ENCODE measurements at places on chromosomes 3 and 15. TPM values are rescaled to one million over a fixed set of nuclear protein-coding genes. Genes with fewer than 3 reads are reported as not detected.

GRCh38 chr15:58407778-58408177 is 24.0 kb upstream of the LIPC start:
- no peak for DNase-seq

SLC22A13 gene
- total RNA-seq: under 0.01 TPM

GRCh38 chr15:41904541-41905005 is 10.7 kb upstream of the SPTBN5 start:
- DNase-seq: peak; percentile 65

DNA sequence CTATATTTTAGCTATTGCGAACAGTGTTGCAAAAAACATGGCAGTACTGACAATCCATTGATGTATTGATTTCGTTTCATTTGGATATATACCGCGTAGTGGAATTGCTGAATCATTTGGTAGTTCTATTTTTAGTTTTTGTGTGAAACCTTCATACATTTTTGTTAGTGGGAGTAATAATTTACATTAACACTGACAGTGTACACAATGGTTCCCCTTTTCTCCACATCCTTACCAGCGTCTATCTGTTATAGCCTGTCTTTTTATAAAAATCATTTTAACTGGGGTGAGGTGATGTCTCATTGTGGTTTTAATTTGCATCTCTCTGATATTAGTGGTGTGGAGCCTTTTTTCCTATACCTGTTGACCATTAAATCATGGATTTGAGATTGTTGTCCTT is 392.4 kb upstream of the ALCAM start:
- no peak for DNase-seq

GRCh38 chr15:69861331-69862171 is 236.2 kb downstream of the TLE3 start:
- peak; percentile 62 for DNase-seq

GRCh38 chr3:101695779-101696372 is 9.4 kb upstream of the RPL24 start:
- peak; percentile 53 for DNase-seq

DNA sequence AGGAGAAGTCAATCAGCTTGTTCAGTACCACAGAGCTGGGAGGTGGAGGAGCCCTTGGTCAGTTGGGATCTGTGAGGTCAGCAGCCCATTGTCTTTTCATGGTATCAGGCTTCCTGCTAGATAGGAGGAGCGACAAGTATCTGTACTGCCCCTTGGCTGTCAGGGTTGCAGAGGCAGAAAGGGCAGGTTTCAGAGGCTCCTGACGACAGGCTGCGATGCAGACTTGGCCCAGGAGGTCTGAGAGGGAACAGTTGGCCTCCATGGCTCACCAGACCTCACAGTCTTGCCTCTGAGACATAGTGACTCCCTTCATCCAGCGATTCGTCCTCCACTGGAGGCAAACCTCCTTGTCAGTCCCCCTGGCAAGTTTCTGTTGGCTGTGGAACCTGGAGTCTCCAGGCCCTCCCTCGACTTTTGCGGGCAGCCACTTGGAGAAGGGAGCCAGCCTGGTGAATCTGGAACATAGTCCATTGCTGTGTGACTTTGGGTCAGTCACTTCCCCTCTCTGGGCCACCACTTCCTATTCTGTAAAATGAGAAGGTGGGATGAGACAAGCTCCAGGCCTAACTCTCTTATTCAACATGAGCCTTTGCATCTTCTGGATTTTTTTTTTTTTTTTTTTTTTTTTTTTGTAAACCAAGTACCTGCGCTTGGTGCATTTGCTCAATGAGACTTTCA is 177.9 kb upstream of the TLE3 start:
- DNase-seq: no peak

GRCh38 chr15:82810890-82811426 is 1.5 kb downstream of the WHAMM start:
- no peak for DNase-seq

DNA sequence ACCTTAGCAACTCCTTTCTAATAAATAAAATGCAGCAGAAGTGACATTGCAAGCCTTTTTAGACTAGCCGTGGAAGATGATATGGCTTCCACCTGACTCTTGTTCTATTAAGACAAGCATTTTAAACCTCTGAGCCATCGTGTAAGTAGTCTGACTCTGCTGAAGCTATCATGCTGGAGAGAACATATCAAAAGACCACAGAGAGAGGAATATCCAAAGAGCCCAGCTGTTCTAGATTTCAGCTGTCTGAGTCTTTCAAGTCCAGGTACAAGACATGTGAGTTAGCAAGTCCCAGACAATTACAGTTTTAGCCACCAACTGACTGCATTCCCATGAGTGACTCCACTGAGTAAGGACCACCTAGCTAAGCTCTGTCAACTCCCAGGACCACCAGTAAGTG is 517.0 kb upstream of the NAALADL2 start:
- peak; percentile 7 for DNase-seq

LTF gene
- not detected for total RNA-seq

POLQ gene
- total RNA-seq: 5.0 TPM

MYO5A gene
- total RNA-seq: 65.3 TPM

GRCh38 chr3:53491276-53491675 is 3.1 kb upstream of the CACNA1D start:
- no peak for DNase-seq

GRCh38 chr3:5093731-5094130 is 28.4 kb upstream of the ARL8B start:
- no peak for DNase-seq

DNA sequence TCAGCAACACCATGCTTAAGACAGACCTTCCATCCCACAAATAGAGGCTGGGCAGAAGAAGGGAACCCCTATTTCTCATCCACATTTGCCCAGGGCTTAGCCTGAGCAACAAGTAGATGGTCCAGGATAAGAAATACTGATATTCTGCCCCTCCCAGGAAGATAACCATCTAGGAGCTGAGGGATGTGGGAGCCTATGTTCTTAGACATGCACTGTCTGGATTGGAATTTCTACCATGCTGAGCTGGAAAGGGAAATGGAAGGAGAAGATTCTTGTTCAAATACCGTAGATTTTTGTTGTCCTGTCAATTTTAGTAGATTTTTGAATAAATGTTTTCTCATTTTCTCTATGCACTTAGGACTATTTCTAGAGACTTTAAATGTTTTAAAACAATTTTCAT is 450.7 kb upstream of the SEMA6D start:
- no peak for DNase-seq

CCNB2 gene
- total RNA-seq: 57.2 TPM

GRCh38 chr3:94172695-94173310 is 109.9 kb downstream of the NSUN3 start:
- no peak for DNase-seq

GRCh38 chr15:80455051-80455648 is 51.0 kb downstream of the ARNT2 start:
- DNase-seq: peak; percentile 31

DNA sequence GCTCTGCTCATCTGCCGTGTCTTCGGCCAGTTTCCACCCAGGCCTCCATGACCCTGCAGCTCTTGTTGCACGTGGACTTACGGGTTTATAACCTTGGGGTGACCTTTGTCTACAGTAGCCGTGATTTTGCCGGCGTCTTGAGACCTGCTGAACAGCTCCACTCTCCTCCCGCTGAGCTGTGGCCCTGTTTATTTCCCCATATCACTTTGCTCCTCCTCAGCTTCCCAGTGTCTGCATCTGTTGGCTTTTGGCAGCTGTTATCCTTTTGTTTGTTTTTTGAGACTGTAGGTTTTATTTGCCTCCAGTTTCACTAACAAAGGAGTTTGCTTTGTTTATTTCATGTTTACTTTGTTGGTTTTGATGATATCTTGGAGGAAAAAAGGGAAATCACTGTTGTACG is 29.3 kb upstream of the SLC28A1 start:
- DNase-seq: no peak

DNA sequence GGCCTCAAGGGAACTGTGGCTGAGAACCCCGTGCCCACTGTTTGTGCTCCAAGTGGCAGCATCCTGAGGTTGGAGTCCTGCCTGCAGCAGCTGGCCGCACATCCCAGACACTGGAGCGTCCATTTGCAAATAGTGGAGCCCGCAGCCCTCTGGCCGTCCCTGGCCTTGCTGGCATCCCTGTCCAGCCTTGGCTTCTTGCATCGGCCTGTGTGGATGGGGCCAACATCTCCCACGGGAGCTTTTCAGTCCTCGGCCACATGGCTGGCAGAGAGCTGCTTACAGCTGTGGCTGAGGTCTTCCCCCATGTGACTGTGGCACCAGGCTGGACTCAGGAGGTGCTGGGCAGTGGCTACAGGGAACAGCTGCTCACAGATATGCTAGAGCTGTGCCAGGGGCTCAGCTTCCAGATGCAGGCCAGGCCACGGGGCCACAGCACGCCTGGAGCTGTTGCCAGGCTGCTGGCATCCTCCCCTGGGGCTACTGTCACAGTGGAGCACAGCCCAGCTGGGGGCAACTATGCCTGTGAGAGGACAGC is 71.2 kb downstream of the FAM43A start:
- no peak for DNase-seq

ZBTB20 gene
- total RNA-seq: 13.3 TPM

- DNase-seq: no peak
These were observed 100.2 kb downstream of the GHSR start for GRCh38 chr3:172347895-172348679.

GRCh38 chr3:183814240-183814639 is 11.1 kb downstream of the MAP6D1 start:
- no peak for DNase-seq

DNA sequence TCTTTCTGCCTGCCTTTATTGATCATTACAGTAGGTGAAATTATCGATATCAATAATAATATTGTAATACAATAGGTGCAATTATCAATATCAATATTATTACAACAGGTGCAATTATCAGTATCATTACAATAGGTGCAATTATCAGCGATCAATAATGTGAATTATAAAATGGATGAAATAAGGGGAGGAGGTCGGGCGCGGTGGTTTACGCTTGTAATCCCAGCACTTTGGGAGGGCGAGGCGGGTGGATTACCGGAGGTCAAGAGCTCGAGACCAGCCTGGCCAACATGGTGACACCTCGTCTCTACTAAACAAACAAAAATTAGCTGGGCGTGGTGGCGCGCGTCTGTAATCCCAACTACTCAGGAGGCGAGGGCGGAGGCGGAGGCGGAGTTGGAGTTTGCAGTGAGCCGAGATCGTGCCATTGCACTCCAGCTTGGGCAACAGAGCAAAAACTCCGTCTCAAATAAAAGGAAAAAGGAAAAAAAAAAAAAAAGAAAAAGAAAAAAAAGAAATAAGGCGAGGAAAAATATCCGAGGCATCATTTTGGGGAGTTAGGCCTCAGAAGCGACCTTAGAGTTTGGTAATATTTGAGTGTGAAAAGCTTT is 611 bp upstream of the BNIP2 start:
- peak; percentile 47 for DNase-seq

GRCh38 chr3:180253283-180253682 is 216.5 kb upstream of the PEX5L start:
- DNase-seq: peak; percentile 5

DNA sequence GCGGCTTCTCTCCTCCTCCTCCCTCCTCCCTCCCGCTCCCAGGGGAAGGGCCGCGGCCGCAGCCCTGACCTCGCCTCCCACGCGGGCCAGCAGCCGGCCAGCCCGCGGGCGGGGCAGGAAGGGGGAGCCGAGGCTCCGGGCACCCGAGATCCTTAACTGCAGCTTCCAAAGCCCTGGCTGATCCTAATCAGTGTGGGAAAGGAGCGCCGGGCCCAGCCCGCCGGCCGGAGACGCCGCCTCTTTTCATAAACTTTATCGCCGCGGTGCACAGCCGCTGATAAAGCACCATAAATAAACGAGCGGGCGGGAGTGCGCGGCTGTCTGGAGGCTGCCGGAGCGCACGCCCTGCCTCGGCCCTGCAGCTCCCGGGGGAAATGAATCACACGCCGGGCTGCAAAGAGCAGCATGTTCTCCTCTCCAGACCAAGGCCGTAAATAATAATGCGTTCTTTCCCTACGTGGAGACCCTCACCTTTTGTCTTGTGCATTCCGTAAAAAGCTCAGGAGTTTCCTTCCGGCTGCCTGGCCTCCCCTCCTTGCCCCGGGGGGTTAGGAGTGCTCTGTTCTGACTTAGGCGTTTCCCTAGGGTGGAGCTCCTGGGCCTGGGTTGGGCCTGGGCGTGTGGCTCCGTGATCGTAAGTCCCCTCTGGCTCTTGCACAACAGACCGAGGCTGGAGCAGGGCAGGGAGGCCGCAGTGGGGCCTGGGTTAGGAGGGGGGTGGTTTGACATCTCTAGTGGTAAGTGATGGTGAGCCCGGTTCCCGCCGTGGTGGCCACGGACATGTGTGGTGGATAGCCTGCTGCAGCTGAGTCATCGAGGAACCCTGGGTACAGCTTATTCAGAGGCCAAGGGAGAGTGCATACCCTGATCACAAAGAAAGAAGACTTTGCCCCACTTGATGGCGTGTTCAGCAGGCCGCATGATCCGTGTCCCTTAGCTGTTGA is 132.6 kb upstream of the HES1 start:
- DNase-seq: peak; percentile 87

GRCh38 chr3:74559261-74559660 is 55.2 kb downstream of the CNTN3 start:
- no peak for DNase-seq

PAQR5 gene
- 2.7 TPM for total RNA-seq

TNFSF10 gene
- total RNA-seq: 1.3 TPM

DNA sequence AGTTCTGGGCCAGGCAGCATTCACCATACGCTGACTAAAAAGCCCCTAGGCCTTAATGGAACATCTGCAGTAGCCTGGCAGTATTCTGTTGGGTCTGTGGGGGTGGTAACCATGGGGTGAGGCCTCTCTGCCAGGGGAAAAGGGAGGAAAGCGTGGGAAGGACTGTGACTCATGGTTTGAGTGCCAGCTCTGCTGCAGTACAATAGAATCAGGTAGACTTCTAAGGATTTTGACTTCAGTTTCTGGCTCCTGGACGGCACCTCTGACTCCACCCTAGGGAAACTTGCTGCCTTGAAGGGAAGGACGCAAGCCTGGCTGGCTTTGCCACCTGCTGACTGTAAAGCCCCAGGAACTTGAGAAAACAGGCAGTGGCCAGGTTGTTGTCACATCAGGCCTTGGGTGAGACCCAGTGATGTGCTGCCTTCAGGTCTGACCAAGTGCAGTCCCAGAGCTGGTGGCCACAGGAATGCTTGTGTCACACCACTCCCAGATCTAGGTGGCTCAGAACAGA is 148.6 kb downstream of the SUCNR1 start:
- DNase-seq: peak; percentile 32

GYG1 gene
- 90.3 TPM for total RNA-seq

GRCh38 chr15:42427429-42428223 is 63.3 kb downstream of the ZNF106 start:
- DNase-seq: peak; percentile 95

- no peak for DNase-seq
These were observed 1.2 kb downstream of the COX17 start for GRCh38 chr3:119676020-119676419.

C3orf20 gene
- total RNA-seq: not detected

DNA sequence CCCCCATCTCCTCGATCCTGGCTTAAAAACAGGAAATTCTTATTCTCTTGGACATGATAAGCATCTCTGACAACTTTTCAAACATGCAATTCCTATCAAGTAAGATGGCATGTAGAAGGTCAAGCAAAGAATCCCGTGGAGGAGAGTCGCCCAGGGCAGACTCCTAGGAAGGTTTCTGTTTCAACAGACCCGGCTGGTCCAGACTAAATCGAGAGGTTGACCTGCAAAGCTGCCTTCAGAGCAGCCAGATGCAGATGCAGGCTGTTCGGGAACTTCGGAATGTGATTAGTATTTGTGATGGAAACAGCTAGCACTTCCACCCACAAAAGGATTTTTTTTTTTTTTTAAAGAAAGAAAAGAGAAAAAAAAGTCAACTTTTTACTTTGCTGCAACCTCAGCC is 216.8 kb downstream of the NR1D2 start:
- DNase-seq: peak; percentile 12

SLC7A14 gene
- total RNA-seq: 6.8 TPM
